ENCODE measurements at places on chromosomes 4 and X.

- DNase-seq = no peak
Measured at GRCh38 chrX:24696294-24696693, 2.6 kb downstream of the POLA1 start.

- no peak for DNase-seq
Measured at GRCh38 chrX:101429934-101430333, 21.9 kb downstream of the HNRNPH2 start.

DNA sequence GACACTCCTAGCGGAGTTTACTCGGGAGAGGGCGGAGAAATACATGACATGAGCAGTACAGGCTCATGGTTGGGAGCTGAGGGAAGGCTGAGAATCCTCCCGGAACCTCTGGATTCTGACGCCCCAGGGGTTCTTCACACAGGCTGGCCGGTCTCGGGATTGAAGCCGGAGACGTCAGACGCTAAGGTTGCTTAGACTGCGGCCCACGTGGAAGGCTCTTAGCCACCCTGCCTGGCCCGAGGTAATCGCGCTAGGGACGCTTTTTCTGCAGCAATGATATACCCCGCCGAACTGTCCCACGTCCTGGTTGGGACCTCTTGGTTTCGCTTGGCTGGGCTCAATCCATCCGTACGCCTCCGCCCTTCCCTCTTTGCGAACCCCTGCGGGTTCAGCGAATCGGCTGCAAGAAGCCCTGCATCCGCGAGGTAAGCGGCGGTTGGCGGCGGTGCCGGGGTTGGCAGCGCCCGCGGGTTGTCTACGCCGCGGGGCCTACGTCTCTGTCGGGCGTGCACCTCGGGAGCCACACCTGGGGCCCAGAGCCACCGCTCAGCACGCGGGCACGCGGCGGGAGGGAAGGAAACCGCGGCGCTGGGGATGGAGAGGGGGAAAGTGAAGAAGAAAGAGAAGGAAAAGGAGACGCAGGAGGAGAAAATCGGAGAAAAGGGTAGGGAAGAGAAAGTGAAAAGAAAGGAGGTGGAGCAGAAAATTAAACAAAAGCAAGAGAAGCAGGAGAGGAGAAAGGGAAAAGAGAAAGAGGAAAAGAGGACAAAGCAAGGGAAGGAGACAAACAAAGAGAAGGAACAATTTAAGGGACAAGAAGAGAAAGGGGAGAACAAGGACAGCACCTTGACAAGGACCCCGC, at the start of gene ARL9:
TSS of gene ARL9 (plus strand) at position 523 of the 862 bp plus-strand sequence. CDS start at position 595, 72 bp downstream.
- no peak for DNase-seq

DNA sequence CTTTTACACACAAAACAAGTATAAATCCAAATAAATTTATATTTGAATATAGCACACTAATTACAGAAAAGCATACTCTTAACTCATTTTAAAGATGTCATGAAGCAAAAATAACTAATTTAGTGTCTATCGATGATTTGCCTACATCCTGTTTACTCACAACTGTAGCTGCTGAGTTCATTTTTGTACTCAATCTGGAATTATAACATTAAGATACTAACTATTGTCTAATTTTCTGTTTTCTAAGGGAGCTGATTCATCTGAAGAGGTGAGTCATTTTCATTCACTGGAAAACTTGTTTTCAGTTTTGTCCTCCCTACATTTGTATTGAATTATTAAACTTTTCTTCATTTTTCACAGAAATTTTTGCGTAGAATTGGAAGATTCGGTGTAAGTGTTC, 3.7 kb downstream of the STATH start:
- no peak for DNase-seq
